PC-3 (cell line): ENCODE measurements at places on chromosomes 16 and 17. TPM values are rescaled to one million over a fixed set of nuclear protein-coding genes. Genes with fewer than 3 reads are reported as not detected.
A peak's percentile ranks its signal among the peaks of the same experiment; 100 is the strongest.

DNA sequence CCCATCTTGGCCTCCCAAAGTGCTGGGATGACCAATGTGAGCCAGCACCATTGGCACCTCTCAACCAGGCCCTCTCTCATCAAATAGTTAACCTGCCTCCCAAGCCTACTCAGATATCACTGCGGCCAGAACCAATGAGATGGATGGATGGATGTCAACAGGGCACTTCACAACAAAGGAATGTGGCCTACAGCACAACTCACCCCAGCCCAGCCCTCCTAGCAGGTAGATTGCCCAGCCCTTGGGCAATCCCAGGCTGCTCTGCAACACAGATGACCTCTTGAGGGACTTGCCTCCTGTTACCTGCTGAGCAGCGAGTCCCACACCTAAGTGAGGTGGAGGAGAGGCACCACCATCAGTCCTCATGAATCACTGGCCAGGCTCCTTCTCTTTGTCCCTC, 22.6 kb upstream of the KIFC3 start:
- no peaks in the 10 kb centered on the region for H3K27me3 ChIP-seq
- H3K27ac ChIP-seq, result no peak overlapping the region
- no peaks in the 10 kb centered on the region for H3K36me3 ChIP-seq
- H3K4me1 ChIP-seq, result peaks cover 4% of the 10 kb centered on the region; the same call in 1 of the 2 replicates

DNA sequence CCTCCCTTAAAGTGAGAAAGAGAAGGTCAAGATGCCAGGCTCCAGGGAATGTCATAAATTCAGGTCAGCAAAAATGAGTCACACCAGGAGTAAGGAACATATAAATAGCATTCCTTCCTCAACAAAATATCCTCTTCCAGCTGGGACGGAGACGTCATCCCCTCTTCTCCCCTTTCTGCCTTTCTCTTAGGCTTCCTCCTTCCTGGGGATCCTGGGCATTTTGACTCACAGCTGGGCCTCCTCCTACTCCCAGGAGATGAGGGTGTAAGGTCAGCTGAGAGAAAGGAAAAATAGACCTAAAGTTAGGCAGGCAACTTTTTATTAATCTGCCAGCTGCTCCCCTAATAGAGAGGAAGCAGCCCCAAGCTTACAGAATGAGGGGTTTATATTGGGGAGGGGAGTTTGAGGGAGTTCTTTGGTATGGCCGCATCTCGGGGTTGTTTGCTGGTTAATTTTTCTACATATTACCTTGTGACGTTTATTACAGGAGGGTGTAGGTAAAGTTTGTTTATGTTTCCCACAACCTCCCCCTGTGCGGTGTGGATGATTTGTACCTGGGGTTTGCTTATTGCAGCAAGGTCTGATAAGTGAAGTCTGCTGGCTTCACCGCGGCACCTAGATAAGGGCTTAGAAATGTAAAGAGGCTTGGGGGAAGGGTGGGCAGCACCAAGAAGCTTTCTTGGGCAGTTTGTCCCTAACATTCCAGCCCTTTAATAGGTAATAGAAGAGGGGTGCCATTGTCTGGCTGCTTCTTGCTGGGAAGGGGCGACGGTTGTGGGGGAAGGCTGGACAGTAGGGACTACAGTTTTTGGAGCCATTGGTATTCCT, 7.1 kb upstream of the ZNF747 start:
- H3K27me3 ChIP-seq, result no peaks in the 10 kb centered on the region
- H3K4me1 ChIP-seq, result no peaks in the 10 kb centered on the region
- peak; percentile 13 for DNase-seq
- no peaks in the 10 kb centered on the region for H3K36me3 ChIP-seq

- H3K27ac ChIP-seq, result no peak overlapping the region
- H3K36me3 ChIP-seq, result no peaks in the 10 kb centered on the region; the same call in 1 of the 2 replicates
- no peaks in the 10 kb centered on the region for H3K27me3 ChIP-seq
- DNase-seq, result no peak
- H3K4me3 ChIP-seq, result no peak overlapping the region
These were observed 3.4 kb downstream of the MTSS2 start for GRCh38 chr16:70682239-70683145.

DNA sequence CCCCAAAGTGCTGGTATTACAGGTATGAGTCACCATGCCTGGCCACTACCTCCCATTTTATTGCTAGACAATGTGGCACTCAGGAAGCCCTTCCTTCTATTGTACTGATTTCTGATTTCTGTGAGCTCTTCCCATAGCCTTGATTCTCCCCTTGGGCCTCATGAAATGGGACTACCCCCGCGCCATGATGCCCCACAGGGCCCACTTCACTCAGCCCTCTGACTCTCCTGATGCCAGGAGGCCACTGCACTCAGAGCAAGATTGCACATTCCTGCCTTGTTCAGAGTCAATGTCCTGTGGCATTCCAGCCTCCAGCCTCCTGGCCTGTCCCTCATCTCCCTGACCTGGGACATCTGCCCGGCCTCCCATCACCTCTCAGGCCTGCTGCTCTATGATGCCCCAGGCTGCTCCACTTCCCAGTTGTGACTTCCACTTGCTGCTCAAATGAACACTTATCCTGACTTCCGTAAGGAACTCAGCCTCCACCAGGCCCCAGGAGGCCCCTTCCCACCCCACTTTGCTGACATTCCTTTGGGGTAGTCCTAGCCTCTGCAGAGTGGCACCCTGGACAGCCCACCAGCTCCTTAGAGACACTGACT, 66.6 kb upstream of the KSR1 start:
- H3K36me3 ChIP-seq, result no peaks in the 10 kb centered on the region
- no peak overlapping the region for H3K4me3 ChIP-seq
- no peaks in the 10 kb centered on the region for H3K27me3 ChIP-seq
- no peak overlapping the region for H3K27ac ChIP-seq
- DNase-seq, result no peak
- H3K4me1 ChIP-seq, result peaks cover 8% of the 10 kb centered on the region

- H3K4me1 ChIP-seq, result peaks cover 3% of the 10 kb centered on the region; the same call in 1 of the 2 replicates
- H3K36me3 ChIP-seq, result no peaks in the 10 kb centered on the region; the same call in none of the 2 replicates
- H3K4me3 ChIP-seq, result no peak overlapping the region
- peak; percentile 20 for DNase-seq
- H3K27me3 ChIP-seq, result no peaks in the 10 kb centered on the region
These were observed 1.1 kb upstream of the NDUFAB1 start for GRCh38 chr16:23597003-23597756.

DNA sequence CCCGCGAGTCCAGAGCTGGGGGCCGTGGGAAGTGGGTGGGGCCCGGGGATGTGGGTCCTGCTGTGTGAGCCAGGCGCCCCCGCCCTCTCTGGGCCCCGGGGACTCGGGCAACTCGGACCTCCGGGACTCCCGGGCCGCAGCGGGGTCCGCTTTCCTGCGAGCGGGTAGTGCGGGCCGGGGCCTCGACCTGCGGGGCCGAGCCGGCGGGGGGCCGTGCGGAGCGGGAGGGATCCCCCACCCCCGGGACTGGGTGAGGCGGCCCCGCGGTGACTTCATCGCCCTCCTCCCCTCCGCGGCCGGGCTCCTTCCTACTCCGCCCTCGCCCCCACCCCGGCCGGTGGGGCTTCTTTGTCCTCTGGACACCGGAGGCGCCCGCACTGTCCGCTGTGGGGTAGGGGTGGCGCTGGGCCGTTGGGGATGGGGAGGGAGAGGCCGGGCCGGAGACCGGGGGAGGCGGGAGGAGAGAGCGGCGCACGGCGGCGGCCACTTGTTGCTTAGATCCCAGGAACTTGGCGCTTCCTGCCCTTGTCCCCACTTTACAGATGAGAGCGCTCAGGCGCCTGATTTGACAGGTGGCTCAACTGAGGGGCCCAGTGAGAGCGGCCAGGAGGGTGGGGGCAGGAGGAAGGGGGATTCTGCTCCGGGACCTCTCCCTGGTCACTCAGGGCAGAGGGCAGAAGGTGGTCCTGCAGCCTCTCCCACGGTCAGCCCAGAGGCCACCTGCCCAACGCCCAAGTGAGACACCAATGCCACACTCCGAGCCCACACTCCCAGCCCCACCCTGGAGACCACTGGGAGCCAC, 874 bp downstream of the CMTM3 start:
- no peak overlapping the region for H3K27ac ChIP-seq
- H3K4me1 ChIP-seq, result peaks cover 6% of the 10 kb centered on the region; the same call in 1 of the 2 replicates
- peak; percentile 27 for DNase-seq
- no peaks in the 10 kb centered on the region for H3K27me3 ChIP-seq
- H3K36me3 ChIP-seq, result no peaks in the 10 kb centered on the region
- peak overlapping the region; percentile 72 for H3K4me3 ChIP-seq

GRCh38 chr17:9666461-9667050, 21.2 kb downstream of the USP43 start:
- no peak overlapping the region for H3K4me3 ChIP-seq
- no peak overlapping the region for H3K27ac ChIP-seq
- H3K4me1 ChIP-seq, result peaks cover 27% of the 10 kb centered on the region
- H3K36me3 ChIP-seq, result no peaks in the 10 kb centered on the region; the same call in 1 of the 2 replicates
- no peaks in the 10 kb centered on the region for H3K27me3 ChIP-seq

GRCh38 chr17:45290269-45290765, 26.5 kb downstream of the MAP3K14 start:
- DNase-seq, result no peak
- H3K4me3 ChIP-seq, result no peak overlapping the region
- peaks cover 52% of the 10 kb centered on the region; the same call in 1 of the 2 replicates for H3K36me3 ChIP-seq
- no peak overlapping the region for H3K27ac ChIP-seq
- no peaks in the 10 kb centered on the region for H3K27me3 ChIP-seq

- H3K27ac ChIP-seq, result no peak overlapping the region
- DNase-seq, result no peak
- H3K27me3 ChIP-seq, result no peaks in the 10 kb centered on the region
- H3K36me3 ChIP-seq, result peaks cover 10% of the 10 kb centered on the region
- H3K4me1 ChIP-seq, result peaks cover 14% of the 10 kb centered on the region
- no peak overlapping the region for H3K4me3 ChIP-seq
These were observed 19.5 kb downstream of the TRAF4 start for GRCh38 chr17:28763137-28763799.

- H3K27ac ChIP-seq, result no peak overlapping the region
- no peak overlapping the region for H3K4me3 ChIP-seq
- no peaks in the 10 kb centered on the region for H3K27me3 ChIP-seq
- H3K36me3 ChIP-seq, result no peaks in the 10 kb centered on the region
- DNase-seq, result peak; percentile 77
These were observed 18.9 kb upstream of the P2RX1 start for GRCh38 chr17:3935140-3935542.

DNA sequence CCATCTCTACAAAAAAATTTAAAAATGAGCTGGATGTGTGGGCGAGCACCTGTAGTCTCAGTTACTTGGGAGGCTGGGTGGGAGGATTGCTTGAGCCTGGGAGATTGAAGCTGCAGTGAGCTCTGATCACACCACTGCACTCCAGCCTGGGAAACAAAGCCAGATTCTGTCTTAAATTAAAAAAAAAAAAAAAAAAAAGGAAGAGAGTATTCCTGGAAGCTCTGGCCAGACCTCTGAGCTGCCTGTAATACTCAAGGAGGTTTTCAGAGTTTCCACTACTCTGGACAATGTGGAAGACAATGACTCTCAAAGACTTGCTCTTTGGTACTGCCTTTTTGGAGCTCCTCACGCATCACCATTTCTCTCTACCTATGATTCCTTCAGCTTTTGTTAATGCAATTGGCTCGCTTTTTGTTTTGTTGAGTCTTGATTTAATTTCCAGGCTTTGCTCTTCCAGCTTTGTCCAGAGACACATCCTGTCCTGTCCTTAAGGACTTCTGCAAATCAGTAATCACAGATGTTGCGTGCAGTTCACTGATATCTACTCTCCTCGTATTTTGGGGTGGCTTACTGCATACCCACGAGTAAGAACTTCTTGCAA, 10.8 kb downstream of the CHD9 start:
- H3K36me3 ChIP-seq, result no peaks in the 10 kb centered on the region; the same call in 1 of the 2 replicates
- H3K4me1 ChIP-seq, result no peaks in the 10 kb centered on the region
- DNase-seq, result no peak
- no peak overlapping the region for H3K27ac ChIP-seq
- no peaks in the 10 kb centered on the region for H3K27me3 ChIP-seq

DNA sequence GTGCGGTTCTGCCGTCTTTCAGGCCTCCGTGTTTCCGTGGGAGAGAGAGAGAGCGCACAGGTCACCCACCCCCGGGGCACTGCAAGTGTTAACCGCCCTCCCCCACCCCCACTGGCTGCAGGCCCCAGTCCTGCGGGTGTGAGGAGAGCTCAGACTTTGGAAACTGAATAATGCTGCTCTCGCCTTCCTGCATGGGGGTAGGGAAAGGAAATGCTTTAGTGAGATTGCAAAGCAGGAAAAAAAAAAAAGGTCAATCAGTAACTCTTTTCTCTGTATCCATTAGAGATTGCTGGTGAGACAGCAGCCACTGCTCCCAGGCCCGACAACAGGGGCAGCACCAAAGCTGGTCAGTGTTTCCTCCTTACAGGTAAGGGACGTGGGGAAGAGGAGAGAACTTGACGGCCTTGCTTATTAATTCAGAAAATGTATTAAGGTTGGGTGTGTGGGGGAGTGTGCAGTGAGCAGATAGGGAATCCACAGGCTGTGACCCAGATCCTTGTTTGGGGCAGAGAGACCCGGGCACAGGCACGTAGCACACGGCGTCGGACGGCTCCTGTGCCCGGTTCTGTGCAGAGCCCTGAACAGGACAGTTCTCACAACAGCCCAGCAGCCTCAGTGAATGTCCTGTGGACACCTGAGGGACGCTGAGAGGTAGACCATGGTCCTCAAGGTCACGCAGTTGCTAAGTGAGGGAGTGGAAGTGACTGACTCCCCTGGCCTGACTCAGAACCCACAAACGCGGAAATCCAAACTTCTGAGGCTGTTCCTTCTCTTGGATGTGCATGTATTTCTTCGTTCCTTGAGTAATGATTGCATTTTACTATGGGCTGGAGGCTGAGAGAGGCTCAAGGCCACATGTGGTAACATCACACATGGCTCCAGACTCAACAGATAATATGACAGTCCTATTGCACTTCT, 156.5 kb downstream of the FOXL1 start:
- H3K4me1 ChIP-seq, result no peaks in the 10 kb centered on the region
- DNase-seq, result no peak
- peaks cover 30% of the 10 kb centered on the region for H3K27me3 ChIP-seq
- no peak overlapping the region for H3K4me3 ChIP-seq
- no peak overlapping the region for H3K27ac ChIP-seq
- H3K36me3 ChIP-seq, result no peaks in the 10 kb centered on the region

DNA sequence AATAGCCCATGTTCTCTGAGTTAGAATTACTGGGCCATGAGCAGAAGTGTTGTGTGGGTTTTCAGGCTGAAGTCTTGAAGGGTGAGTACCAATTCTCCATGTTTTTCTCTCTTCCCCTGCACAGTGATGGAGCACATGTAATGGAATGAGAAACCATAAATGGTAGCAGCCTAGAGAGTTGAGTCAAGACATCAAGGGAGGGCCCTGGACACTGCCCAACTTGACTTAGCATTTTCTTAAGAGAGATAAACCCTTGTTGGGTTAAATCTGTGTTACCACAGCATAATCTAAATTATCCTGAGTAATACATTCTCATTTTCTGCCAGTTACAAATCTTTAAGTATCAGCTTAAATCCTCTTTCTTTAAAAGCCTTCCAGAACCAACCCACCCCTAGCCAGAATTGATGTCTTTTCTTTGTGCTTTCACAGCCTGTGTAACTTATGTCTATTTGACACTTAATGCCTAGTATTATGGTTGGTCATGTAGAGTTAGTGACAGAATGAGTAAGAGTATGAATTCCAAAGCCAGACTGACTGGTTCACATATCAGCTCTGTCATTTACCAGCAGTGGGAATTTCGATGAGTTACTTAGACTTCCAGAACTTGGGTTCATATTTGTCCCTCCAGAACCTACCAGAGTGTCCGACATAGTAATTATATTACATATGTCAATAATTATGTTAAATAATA, 27.0 kb upstream of the RGS9 start:
- no peak overlapping the region for H3K27ac ChIP-seq
- no peaks in the 10 kb centered on the region for H3K27me3 ChIP-seq
- H3K36me3 ChIP-seq, result no peaks in the 10 kb centered on the region
- H3K4me3 ChIP-seq, result no peak overlapping the region
- DNase-seq, result peak; percentile 67
- peaks cover 16% of the 10 kb centered on the region for H3K4me1 ChIP-seq

GRCh38 chr17:20823905-20824304, 218.9 kb downstream of the USP22 start:
- no peaks in the 10 kb centered on the region for H3K36me3 ChIP-seq
- no peak overlapping the region for H3K4me3 ChIP-seq

SLC13A2 gene
- not detected in 2 replicates for total RNA-seq

SLFN14 gene
- total RNA-seq, result not detected in 2 replicates

KCNJ18 gene
- total RNA-seq, result 0.12 and 0.51 TPM in 2 replicates

KRT40 gene
- not detected in 2 replicates for total RNA-seq
